ENCODE measurements at places on chromosomes 2 and 18.
A peak's percentile ranks its signal among the peaks of the same experiment; 100 is the strongest.

DNA sequence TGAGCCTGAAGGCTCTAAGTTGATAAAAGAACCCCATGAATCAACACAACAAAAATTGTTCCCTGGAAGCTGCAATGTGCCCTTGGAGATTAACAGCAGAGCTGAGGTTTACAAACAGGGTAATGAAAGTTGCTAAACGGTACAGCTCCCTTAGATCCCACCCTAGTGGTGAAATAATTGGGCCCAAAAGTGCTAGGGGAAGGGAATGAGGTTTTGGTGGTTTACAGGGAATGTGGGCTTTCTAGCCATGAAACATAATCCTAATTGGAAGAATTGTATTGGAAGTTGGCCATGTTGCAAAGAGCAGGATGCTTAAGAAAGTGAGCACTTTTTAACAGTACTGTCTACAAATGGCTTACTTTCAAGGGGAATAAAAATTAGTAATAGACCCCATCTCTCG lies 180.2 kb upstream of the SMIM21 start:
- DNase-seq, result peak; percentile 29

- no peak for DNase-seq
Observed at GRCh38 chr2:13121096-13121495, 404.4 kb downstream of the TRIB2 start.

GRCh38 chr18:76589316-76589715 lies 94.3 kb upstream of the ZNF516 start:
- DNase-seq, result no peak

- DNase-seq, result no peak
Observed at GRCh38 chr2:219578811-219579613, 6.9 kb downstream of the INHA start.

- no peak for DNase-seq
Observed at GRCh38 chr2:239022437-239023260, 174.8 kb downstream of the TWIST2 start.

DNA sequence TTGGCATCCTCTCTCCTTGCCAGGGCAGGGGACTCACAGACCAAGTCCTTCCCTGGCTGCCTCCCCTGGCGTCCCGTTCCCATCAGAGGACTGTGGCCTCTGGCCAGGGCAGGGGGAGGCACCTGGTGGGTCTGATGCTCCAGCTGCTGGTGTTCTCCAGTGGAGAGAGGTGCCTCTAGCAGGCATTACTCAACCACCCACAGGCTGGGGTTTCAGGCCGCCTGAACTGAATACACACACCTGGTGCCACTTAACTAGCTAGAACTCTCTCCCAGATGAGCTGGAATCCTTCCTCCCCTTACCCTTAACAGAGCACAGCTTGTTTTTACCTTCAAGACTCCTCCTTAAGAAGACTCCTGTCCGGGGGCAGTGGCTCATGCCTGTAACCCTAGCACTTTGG lies 37.7 kb upstream of the CNGA3 start:
- no peak for DNase-seq

- DNase-seq, result no peak
Observed at GRCh38 chr18:78376046-78376445, 603.6 kb upstream of the SALL3 start.

GRCh38 chr2:26946841-26947784 lies 23.3 kb upstream of the MAPRE3 start:
- DNase-seq, result peak; percentile 7

- DNase-seq, result no peak
Observed at GRCh38 chr18:25067275-25068025, 284.5 kb downstream of the ZNF521 start.

DNA sequence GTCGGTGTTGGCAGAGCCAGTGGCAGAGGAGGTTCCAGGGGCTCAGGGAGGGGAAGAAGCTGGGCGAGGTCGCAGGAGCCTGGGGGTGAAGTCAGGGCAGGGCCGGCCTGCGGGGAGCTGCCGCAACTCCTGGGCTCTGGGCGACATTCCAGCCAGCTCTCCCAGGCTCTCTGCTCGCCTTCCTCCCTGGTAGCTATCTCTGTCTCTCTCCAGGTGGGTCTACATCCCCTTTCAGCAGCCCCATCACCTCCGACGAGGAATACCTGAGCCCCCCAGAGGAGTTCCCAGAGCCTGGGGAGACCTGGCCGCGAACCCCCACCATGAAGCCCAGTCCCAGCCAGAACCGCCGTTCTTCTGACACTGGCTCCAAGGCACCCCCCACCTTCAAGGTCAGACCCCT lies 27.0 kb downstream of the SPEG start:
- no peak for DNase-seq

DNA sequence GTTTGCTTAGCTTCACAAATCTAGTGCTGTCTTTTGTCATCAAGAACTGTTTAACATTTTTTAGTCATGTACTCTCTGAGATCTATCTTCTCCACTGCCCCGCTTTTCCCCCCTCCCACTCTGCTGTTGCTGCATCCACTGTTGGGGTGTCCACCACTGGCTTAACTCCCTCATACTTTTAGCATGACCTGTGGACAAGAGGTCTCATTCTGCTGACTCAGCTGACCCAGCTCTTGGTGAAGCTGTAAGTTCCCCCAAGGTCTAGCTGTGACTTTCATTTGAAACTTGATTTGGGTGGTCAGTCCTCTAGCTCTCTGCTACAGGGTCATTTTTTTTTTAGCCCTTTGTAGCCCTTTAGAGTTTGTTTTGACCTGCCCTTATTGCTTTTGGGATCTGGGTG lies 427.2 kb downstream of the PLCL1 start:
- no peak for DNase-seq

DNA sequence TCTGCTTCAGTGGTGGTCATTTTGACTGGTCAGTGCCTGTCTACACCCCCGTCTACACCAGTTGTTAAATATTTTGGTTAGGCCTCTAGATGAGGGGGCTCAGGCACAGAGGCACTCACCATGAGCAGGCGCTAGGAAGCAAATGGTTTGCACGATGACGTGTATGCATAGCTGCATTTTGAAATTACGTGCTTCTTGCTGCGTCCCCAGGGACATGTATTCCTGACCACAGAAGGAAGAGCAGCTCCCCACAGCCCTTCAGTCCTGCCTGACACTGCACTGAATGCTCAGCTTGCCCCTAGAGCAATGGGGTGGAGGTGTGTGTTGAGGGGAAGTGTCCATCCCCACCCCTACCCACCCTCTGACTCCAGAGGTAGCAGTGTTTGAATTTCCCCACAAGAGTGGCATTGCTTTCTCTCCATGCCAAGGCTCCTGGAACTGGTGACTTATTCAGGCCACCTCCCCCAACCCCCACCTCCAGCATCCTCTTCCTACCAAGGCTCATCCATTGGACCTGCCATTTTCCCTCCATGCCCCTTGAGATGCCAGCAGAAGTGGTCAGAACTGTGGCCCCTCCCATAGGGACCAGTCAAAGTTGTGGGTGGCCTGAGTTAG lies 11.4 kb upstream of the ZAP70 start:
- peak; percentile 20 for DNase-seq

GRCh38 chr2:68995916-68996315 lies 17.1 kb upstream of the ANTXR1 start:
- no peak for DNase-seq

- DNase-seq, result no peak
Observed at GRCh38 chr2:233228376-233228775, 23.1 kb upstream of the ATG16L1 start.

DNA sequence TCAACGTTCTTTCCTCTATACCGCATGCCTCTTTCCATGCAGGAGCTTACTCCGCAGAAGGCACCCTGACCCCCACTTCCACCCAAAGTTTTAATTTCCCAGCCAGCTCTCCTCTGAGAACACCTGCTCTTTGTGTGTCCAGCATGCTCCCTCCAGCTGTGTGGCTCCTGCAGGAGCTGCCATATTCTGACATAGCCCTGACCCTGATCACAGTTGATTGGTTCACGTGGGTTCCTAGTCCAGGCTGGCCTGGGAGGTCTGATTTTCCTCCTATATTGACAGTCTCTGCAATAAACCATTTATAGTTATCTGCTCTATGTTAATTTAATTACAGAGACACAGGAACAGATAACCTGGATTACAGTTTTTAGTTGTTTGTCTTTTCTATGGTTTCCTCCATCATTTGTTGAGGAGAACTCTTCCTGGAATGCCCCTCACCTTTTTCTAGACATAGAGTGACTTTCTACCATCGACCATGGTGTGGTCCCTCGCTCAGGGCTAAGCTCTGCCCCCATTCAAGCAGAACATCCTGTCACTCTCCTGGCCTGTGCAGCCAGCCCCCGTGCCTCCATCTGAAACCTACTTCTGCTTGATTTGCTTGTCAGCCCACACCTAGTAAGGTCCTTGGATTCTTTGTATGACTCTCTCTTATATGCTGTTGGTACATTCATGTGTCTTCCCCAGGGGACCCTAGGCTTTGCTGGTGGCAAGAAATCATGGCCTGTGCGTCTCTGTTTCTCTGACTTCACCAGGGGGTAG lies 231.5 kb downstream of the LPIN1 start:
- DNase-seq, result no peak

GRCh38 chr2:147173798-147174197 lies 671.0 kb upstream of the ACVR2A start:
- DNase-seq, result no peak

DNA sequence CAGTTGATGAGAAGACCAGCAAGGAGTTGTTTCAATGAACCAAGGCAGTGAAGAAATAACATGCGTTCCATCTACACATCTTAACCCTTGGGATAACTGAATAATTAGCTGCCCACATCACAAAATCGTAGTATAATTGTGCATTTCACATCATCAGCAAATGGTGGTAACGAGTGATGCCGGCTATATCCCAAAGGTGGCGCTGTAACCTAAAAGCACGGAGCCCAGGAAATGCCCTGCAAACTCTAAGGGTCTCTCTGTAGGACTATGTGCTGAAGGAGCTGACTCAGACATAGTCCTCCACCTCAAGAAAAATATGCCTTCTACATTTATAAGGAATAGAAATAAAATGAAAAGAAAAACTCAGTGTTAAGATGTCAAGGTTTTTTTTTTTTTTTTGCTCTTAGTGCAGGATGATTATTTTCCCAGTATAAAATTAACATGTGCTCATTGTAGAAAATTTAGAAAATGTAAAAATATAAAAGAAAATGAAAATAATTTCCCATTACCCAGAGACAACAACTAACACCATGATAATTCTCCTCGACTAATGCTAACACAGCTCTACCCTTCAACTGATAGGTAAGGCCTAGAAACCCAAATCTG lies 23.1 kb upstream of the DSG3 start:
- DNase-seq, result peak; percentile 43

- DNase-seq, result no peak
Observed at GRCh38 chr2:197205585-197206215, 104.9 kb downstream of the ANKRD44 start.

GRCh38 chr2:204900487-204900886 lies 355.2 kb downstream of the PARD3B start:
- no peak for DNase-seq

- DNase-seq, result peak; percentile 90
Observed at GRCh38 chr2:188984680-188985079, 10.5 kb downstream of the COL3A1 start.

DNA sequence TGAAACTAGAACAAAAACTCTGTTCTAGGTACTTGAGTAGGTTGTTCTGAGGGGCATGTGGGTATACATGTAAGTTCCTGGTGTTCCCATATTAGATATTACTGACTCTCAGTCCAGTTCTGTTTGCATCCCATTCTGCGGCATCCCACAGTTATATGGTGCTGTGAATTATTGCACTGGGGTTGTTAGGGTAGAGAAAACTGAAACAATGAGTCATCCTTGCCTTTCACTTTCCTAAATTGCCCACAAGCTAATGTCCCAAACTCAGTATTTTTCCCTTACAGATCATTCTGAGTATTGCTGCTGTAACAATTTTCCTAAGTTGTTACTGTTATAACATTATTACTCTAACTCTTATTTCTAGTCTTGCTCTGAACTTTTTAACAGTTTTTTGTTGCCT lies 3.0 kb downstream of the WDR75 start:
- DNase-seq, result peak; percentile 44

- no peak for DNase-seq
Observed at GRCh38 chr2:223046470-223047040, 5.4 kb upstream of the KCNE4 start.

GRCh38 chr2:241379481-241380480 lies 23.7 kb downstream of the FARP2 start:
- DNase-seq, result peak; percentile 44

DNA sequence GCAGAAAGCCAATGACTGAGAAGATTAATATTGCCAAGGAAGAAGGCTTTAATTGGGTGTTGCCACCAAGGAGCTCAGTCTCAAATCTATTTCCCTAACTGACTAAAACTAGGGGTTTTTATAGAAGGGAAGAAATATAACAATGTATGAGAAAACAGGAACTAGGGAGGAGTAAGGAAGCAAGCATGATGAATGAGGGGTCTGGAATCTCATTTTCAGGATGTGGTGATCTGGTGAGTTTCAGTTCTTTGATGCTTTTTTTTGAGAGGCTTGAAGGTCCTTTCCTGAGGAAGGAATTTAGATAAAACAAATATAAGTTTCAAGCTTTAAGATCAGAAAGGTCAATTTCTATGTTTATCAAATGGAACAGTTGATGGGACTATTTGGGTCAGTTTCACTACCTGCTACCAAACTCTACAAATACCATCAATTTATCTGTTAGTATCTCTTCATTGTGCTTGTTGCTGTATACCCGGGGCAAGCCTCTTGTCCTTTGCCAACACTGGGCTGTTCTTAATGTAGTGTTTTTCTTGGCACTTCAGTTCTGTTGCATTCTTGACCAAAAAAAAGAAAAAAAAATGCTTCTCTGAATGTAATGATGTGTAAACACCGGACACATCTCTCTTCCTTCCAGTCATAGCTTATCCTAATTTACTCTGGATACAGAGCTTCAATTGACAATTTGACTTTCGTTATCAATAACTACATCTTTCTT lies 357.0 kb downstream of the GALNT13 start:
- peak; percentile 1 for DNase-seq

GRCh38 chr18:73232933-73233332 lies 365.1 kb upstream of the NETO1 start:
- no peak for DNase-seq

DNA sequence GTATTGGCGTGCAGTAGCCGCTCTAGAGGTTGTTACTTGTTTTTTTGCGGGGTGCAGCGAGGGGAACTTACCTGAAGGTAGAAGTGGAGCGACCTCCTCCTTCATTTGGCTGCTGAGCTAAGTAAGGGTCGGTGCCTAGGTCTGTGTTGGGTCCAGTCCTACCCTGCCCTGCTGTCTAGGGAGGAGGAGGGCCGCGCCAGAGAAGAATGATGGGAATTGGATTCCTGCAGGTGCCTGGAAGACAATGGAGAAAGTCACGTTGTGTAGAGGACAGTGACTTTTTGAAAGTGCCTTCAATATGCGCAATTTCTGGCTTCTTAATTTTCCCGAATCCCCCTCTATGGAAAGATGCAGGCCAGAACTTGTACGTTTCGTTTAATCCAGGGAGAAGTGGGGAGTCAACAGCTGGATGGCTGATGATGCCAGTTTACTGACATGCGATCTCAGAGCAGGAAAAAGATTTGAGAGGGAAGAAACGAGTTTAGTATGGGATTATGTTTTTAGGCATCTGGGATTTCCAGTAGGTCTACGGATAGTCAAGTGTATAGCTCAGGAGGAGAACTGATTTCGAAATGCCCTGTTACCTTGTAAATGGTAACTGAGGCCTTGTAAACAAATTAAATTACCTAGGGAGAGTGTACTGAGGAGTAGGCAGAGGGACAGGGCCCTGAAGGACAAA lies 653 bp downstream of the MRPS9 start:
- peak; percentile 2 for DNase-seq
